Left ventricle myocardium superior (tissue), 1 donor: ENCODE measurements at places on chromosomes 4 and X.

GRCh38 chr4:26987191-26987590, 126.5 kb downstream of the STIM2 start:
- no peak for DNase-seq

DNA sequence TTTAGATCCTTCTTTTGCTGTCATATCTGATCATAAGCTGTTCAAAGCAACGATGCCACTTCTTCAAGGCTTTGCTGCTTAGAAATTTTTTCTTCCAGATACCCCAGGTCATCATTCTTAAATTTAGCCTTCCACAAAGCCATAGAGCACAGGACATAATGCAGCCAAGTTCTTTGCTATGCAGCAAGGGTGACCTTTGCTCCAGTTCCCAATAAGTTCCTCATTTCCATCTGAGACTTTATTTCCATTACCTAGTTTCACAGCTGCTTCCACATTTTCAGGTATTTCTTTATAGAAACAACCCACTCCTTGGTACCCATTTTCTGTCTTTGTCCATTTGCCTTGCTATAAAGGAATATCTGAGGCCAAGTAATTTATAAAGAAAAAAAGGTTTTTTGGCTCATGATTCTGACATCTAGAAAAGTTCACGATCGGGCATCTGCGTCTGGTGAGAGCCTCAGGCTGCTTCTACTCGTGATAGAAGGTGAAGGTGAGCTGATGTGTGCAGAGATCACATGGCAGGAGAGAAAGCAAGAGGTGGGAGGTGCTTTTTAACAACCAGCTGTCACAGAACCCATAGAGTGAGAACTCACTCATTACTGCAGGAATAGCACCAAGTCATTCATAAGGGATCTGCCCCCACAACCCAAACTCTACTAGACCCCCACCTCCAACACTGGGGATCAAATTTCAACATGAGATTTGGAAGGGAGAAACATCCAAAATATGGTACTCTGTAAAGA, 11.8 kb upstream of the TASL start:
- DNase-seq, result no peak

DNA sequence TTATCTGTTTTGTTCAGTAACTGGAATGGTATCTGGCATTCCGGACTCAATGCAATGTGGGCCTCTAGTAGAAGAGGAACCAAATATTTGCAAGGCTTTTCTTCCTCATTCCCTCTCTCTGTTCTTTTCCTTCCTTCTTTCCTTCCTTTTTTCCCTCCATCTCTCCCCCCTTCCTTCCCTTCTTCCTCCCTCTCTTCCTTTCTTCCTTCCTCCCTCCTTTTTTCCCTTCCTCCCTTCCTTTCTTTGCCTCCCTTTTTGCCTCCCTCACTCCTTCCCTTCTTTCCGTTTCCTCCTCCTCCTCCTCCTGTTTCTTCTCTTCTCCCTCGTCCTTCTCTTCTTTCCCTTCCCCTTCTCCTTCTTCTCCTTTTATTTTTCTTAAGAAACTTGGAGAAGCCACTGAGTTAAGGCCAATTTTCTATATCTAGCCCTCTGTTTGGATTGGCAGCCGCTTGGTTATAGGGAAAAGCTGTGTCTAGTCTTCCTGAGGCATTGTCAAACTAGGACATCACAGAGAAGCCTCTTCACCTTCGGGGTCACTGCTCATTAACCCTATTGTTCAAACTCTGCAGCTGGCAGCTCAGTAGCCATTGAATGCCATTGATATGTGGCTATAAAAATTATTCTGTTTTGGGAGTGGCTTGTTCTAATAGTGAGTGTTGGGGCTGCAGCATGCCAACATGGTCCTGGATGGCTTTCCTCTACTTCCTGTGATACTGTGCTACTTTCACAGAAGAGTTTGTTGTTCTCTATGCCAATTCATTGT, 95.9 kb downstream of the CFAP299 start:
- DNase-seq, result no peak

DNA sequence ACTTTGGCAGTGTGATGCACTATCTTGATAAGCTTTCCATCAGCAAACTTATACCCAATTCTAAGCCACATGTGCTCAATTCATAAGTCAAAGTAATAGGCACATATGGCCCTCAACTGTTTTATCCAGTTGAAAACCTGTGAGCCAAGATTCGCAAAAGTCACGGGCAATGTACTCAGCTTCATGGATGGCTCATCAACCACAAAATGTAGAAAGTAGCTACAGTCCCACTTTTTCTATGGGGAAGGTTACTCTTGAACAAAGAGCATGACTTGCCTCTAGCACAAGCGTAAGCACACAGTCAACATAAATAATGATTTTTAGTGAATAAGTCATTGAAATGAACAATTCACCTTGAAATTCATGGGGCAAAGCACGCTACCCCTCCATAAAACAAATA, 25.1 kb upstream of the DDX53 start:
- DNase-seq, result no peak

- DNase-seq, result no peak
Observed at GRCh38 chr4:69713593-69713992, 46.8 kb downstream of the SULT1B1 start.
